ENCODE measurements at places on chromosomes 3 and 15.

DNA sequence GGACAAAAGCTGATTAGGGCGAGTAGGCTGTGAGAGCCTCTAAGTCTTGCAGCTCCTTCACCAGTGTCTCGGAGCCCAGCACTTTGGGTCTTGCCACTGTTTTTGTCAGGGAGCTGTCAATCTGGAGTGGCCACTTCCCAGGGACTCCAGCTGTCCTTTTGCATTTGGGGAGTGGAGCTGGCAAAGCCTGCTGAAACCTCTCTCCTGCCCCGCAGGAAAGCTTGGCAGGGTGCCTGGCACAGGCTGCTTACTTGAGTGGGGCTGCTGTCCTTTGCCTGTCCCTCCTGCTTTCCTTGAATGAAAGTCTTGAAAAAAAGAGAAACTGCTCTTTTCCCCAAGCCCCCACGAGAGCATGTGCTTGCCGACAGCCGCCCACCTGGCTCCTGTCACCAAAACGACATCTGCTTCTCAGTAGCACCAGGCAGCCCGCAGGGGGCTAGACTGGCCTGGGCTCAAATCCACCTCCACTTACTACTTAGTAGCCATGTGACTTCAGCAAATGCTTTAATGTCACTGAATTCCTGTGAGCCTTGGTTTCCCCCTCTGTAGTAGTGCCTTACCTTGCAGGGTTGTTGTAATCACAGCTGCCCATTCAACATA, 13.7 kb downstream of the USP13 start:
- no peak overlapping the region for H3K4me3 ChIP-seq
- H3K27me3 ChIP-seq: no peaks in the 10 kb centered on the region
- no peak overlapping the region for H3K27ac ChIP-seq
- H3K4me1 ChIP-seq: peaks cover 8% of the 10 kb centered on the region
- peak; percentile 59 for DNase-seq

- no peak for DNase-seq
- no peak overlapping the region for H3K4me3 ChIP-seq
- H3K27me3 ChIP-seq: no peaks in the 10 kb centered on the region
- H3K27ac ChIP-seq: no peak overlapping the region
Observed at GRCh38 chr3:197463279-197463678, 92.5 kb downstream of the BDH1 start.

DNA sequence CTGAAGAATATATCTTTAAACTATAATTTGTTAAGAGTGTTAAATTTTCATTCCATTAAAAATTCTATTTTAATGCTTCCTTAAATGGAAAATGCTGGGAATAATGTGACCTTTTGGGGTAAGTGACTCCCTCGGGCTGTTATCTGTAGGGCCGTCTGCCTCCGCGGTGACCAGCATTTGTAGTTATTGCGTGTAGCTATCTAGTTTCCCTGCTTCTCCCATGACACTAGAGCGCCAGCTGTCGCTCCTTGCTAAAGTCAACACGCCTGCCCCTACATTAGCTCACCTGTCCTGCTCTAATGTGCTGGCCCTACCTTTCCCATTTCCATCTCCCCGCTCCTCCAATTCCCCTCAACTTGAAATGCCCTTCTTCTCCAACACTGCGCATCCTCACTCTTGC, 12.4 kb upstream of the CHRM5 start:
- H3K27ac ChIP-seq: no peak overlapping the region
- H3K4me1 ChIP-seq: no peaks in the 10 kb centered on the region
- DNase-seq: no peak

GRCh38 chr3:126938520-126939337, 44.2 kb upstream of the PLXNA1 start:
- H3K36me3 ChIP-seq: no peaks in the 10 kb centered on the region
- H3K27me3 ChIP-seq: no peaks in the 10 kb centered on the region
- no peak overlapping the region for H3K27ac ChIP-seq
- no peak overlapping the region for H3K4me3 ChIP-seq
- no peak for DNase-seq

DNA sequence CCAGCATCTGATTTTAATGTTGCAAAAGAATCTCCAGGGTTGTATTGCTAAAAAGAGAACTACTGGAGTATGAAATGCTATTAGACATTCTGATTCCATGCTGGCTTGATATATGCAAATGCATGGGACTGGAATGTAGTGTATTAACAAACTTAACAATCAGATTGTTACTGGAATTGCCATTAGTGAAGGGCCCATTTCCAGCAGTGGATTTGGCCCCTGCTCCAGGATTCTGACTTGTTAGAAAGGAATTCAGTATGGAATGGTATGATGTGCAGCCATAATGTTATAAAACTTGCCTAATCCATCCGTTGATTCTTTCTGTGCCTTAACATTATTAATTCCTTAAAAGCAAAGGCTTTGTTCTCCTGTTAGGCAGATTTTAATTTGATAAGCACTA, 7.9 kb downstream of the ARRDC4 start:
- H3K27ac ChIP-seq: no peak overlapping the region
- peaks cover 37% of the 10 kb centered on the region for H3K36me3 ChIP-seq
- no peaks in the 10 kb centered on the region for H3K27me3 ChIP-seq
- no peaks in the 10 kb centered on the region for H3K4me1 ChIP-seq
- H3K4me3 ChIP-seq: no peak overlapping the region
- DNase-seq: no peak

DNA sequence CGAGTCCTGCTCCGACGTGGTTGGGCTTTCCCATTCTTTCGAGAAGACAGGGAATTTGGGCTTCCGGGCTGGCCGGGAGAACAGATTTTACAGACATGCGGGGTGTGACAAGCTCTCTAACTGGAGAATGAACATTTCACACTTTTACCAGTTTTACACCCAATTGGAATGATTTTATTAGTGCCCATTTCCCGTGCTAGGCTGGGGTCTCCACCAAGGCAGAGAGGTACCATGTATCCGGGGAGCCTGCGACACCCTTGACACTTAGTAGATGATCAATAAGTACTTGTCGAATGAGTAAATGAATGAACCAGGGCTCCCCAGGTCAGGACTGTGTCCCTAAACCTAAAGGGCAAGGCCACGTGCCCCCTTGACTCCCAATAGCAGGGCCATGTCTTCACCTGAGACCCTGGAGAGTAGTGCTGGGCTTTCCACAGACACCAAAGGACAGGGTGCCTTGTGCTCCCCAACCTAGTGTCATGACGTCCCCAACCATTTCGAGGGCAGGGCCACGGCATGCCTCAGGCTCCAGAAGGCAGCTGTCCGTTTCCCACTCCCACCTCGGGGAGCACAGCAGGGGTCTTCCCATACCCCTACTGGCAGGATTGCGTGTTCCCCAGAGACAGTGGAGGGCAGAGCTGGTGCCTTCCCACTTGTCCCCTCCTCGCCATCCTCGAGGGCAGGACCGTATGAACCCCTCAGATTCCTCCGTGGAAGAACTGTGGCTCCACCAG, 679 bp upstream of the MYD88 start:
- peak overlapping the region; percentile 84 for H3K4me3 ChIP-seq
- peak overlapping the region; percentile 27 for H3K27ac ChIP-seq
- no peaks in the 10 kb centered on the region for H3K27me3 ChIP-seq
- DNase-seq: peak; percentile 71
- H3K4me1 ChIP-seq: peaks cover 7% of the 10 kb centered on the region

- H3K27me3 ChIP-seq: no peaks in the 10 kb centered on the region
- no peak for DNase-seq
- peaks cover 7% of the 10 kb centered on the region for H3K4me1 ChIP-seq
- H3K27ac ChIP-seq: no peak overlapping the region
Observed at GRCh38 chr3:194736896-194737600, 51.4 kb downstream of the FAM43A start.

GRCh38 chr15:87626860-87627259, 629.7 kb downstream of the NTRK3 start:
- H3K27ac ChIP-seq: no peak overlapping the region
- DNase-seq: no peak
- no peaks in the 10 kb centered on the region for H3K4me1 ChIP-seq
- H3K36me3 ChIP-seq: no peaks in the 10 kb centered on the region
- no peak overlapping the region for H3K4me3 ChIP-seq

- no peak overlapping the region for H3K27ac ChIP-seq
- DNase-seq: no peak
- no peaks in the 10 kb centered on the region for H3K4me1 ChIP-seq
- peaks cover 19% of the 10 kb centered on the region for H3K36me3 ChIP-seq
- H3K4me3 ChIP-seq: no peak overlapping the region
- no peaks in the 10 kb centered on the region for H3K27me3 ChIP-seq
Observed at GRCh38 chr15:74635228-74635627, 19.6 kb downstream of the CLK3 start.

- peak; percentile 78 for DNase-seq
- peak within 1 kb of the TSS; percentile 54 for H3K27ac ChIP-seq
- H3K36me3 ChIP-seq: no peaks in the 10 kb centered on the region
- no peaks in the 10 kb centered on the region for H3K4me1 ChIP-seq
Observed at GRCh38 chr15:78299101-78299930, at the start of gene SKIC8. Gene SKIC8, minus strand, starts transcription at chr15:78299609. Its CDS starts 3,923 bp downstream, at chr15:78295686.

DNA sequence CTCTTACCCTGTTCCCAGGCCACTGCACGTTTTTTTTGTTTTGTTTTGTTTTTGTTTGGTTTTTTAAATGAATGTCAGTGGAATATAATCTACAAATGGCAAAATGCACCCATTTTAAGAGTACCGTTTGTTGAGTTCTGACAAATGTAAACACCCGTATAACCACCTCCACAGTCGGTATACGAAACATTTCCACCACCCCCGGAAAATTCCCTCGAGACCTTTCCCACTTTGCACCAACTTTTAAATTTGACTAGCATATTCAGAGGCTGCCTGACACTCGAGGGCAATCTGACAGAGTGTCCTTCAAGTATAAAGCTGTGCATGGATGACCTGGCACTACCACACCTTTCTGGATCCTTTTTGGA, 613 bp upstream of the ARHGEF3 start:
- H3K27ac ChIP-seq: no peak overlapping the region
- H3K4me1 ChIP-seq: no peaks in the 10 kb centered on the region
- no peak for DNase-seq
- no peak overlapping the region for H3K4me3 ChIP-seq
- no peaks in the 10 kb centered on the region for H3K36me3 ChIP-seq

- DNase-seq: no peak
- no peak overlapping the region for H3K27ac ChIP-seq
- H3K4me1 ChIP-seq: no peaks in the 10 kb centered on the region
- H3K27me3 ChIP-seq: no peaks in the 10 kb centered on the region
Observed at GRCh38 chr15:90972133-90972532, 17.4 kb downstream of the RCCD1 start.

DNA sequence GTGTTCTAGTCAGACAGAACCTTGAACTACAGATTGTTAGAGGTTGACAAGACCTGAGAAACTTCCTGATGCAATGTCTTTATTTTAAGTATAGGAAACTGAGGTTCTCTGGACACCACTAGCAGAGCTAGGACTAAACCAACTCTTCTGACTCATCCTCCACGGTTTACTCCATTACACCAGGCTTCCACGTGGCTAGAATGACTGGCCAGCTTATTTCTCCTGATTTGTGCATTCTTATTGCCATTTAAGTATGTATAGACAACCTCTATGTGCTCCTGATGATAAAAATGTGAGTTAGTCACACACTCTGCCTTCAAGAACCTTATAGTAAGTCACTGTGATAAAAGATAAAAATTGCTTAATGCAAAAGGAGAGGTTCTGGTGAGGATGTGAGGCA, 182.7 kb downstream of the MEX3B start:
- no peak for DNase-seq
- no peak overlapping the region for H3K27ac ChIP-seq
- H3K36me3 ChIP-seq: no peaks in the 10 kb centered on the region
- H3K27me3 ChIP-seq: no peaks in the 10 kb centered on the region
- H3K4me3 ChIP-seq: no peak overlapping the region

- no peak for DNase-seq
- no peaks in the 10 kb centered on the region for H3K36me3 ChIP-seq
- no peak overlapping the region for H3K4me3 ChIP-seq
- no peaks in the 10 kb centered on the region for H3K4me1 ChIP-seq
Observed at GRCh38 chr15:34023907-34024306, 15.1 kb downstream of the AVEN start.

GRCh38 chr3:53382106-53382505, 34.8 kb upstream of the DCP1A start:
- H3K36me3 ChIP-seq: no peaks in the 10 kb centered on the region
- no peak for DNase-seq
- no peak overlapping the region for H3K27ac ChIP-seq
- H3K4me1 ChIP-seq: no peaks in the 10 kb centered on the region
- H3K27me3 ChIP-seq: no peaks in the 10 kb centered on the region

- no peak overlapping the region for H3K4me3 ChIP-seq
- H3K36me3 ChIP-seq: no peaks in the 10 kb centered on the region
- DNase-seq: no peak
- no peaks in the 10 kb centered on the region for H3K4me1 ChIP-seq
Observed at GRCh38 chr3:172982736-172983364, 158.2 kb downstream of the SPATA16 start.

DNA sequence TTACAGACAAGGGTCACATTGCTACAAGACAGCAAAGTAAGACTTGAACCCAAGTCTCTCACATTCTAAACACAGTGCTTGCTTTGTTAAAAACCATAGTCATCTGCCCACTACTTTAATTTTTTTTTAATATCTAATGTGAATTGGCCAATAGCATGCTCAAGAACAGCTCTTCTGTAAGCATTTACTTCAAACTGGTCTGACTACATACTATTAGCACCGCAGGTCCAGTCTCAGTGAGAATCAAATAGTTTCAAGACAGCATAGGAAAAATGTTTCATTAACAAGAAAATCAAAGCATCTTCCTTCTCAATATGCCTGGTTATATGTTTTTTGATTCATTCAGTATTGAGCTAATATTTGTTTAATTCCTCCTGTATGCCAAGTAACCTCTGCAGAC, 419.9 kb downstream of the ERC2 start:
- no peaks in the 10 kb centered on the region for H3K36me3 ChIP-seq
- peaks cover 4% of the 10 kb centered on the region for H3K4me1 ChIP-seq
- no peak overlapping the region for H3K4me3 ChIP-seq
- no peaks in the 10 kb centered on the region for H3K27me3 ChIP-seq
- H3K27ac ChIP-seq: no peak overlapping the region

DNA sequence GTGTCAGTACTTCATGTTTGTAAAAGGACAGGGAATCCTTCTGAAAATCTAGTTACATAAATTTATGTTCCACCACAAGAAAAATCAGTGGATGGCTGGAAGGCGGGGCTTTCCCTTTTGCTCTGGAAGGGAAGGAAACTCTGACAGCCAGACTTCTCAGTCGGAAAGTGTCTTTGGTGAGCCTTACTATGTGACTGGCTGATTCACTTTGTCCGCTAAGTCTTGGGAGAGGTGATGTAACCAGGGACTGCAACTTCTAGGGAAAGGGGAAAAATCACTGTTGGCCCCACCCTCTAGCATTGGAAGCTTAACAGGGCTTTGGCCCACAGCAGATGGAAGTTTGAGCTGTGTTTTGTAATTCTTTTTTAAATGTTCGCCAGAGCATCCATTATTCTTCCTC, 281.4 kb upstream of the CTDSPL start:
- H3K27me3 ChIP-seq: no peaks in the 10 kb centered on the region
- no peak overlapping the region for H3K4me3 ChIP-seq
- no peak for DNase-seq
- H3K36me3 ChIP-seq: no peaks in the 10 kb centered on the region

All from H1 (cell line).